HL-60 (cell line): ENCODE measurements at places on chromosomes 7 and 10.

DNA sequence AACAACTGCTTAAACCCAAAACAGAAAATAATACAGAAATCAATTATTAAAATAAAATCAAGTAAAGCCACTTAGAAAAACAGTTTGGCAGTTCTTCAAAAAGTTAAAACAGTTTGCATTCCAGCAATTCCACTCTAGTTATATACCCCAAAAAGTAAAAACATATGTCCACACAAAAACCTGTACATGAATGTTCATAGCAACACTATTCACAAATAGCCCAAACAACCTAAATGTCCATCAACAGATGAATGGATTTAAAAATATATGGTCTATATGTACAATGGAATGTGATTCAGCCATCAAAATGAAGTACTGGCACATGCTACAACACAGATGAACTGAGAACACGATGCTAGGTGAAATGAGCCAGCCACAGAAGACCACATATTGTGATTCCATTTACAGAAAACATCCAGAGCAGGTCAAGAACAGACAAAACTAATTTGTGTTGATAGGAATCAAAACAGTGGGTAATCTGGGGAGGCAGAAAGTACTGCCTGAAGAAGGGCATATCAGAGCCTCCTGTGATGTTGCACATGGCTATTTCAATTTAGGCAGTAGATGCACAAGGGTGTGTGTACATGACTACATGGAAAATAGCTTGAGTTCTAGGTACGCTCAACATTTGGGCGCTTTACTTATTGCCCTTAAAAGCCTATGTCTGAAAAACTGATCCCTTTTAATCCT, 66.3 kb downstream of the CYTH3 start:
- no peak for DNase-seq

DNA sequence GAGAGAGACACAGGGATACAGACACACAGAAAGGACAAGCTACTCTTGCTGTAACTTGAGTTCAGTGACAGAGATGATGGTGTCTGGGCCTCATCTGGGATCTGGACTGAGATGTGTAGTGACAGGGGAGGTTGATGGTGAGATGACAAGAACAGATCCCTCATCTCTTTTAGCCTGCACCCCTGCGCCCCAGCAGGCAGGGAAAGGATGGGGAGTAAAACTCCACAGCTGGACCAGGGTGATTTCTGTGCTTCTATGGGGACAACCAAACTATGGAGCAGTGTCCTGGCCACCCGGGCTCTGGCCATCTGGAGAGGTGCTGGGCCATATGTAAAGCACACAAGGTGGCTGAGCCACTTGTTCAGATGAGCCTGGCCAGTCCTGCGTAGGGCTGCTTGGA, 4.5 kb upstream of the LRRC18 start:
- DNase-seq, result no peak

GRCh38 chr7:66221442-66221841, 16.3 kb downstream of the TPST1 start:
- DNase-seq, result no peak

DNA sequence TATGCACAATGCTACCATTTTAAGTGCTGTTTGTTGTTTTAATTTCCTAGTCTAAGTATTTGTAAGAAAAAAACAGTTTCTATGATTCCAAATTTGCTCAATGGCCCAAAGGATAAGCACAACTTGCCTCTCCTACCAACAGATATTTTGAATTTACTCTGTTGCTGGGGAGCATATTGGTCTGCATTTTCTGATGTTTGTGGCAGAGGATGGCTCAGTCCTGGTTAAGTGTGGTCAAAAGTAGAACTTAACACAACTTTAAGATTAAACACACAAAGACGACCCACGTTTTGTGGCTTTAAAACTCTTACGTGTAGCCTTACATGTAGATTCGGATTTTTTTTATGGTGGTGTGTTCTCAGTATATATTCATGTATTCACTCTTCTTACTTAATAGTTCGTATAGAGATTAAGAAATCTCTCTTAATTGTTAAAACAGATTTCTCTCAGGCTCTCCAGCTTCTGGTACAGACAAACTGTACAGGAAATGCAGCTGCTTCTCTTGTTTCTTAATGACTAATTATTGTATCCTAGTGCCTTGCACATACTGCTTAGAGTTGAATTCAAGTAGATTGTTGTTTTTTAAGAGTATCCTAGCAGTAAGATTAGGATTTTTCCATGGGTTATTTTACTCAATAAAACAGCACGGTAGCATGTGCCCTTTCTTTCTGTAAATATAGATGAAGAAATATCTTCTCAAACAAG, 86.2 kb downstream of the GPR85 start:
- no peak for DNase-seq

- DNase-seq, result no peak
Measured at GRCh38 chr7:99096124-99096887, 47.6 kb downstream of the SMURF1 start.

GRCh38 chr10:112209684-112210131, 26.1 kb upstream of the GPAM start:
- DNase-seq, result no peak
